ENCODE measurements at places on chromosomes 1 and 21.

DNA sequence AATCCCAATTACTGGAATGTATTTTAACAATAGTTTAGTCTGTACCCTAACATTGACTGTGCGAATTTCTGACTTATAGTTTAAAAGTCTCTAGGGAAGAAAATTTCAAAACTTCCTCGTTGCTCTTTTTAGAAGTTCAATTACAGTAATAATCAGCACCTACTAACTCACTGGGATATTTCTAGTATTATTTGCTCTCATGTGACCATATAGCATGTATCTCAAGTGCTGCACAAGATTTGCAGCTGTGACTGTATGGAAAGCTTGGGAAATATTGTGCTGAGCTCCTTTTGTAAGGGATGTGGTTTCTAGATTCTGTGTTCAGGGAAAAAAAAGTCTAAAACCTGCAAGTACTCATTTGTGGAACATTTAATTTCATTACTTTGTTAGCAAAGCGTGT is 153.1 kb downstream of the ST6GALNAC3 start:
- no peak for DNase-seq

- no peak for DNase-seq
Measured at GRCh38 chr21:42694751-42695696, 41.6 kb downstream of the PDE9A start.

DNA sequence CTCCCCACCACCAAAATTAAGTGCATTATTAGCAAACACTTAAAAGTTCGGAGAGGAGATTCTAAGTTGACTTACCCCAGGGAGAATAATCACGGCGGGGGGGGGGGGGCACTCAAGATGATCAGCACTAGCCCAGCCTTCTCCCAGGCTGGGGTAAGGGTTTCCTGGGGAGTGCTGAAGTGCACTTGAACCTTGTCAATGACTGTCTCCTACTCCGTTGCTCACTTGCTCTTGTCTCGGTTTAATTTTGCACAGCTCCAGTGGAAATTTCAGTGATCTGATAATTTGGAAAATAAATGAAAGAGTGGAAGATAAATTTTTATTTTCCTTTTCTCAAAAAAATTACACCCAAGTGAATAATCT is 59.2 kb downstream of the PBX1 start:
- no peak for DNase-seq

DNA sequence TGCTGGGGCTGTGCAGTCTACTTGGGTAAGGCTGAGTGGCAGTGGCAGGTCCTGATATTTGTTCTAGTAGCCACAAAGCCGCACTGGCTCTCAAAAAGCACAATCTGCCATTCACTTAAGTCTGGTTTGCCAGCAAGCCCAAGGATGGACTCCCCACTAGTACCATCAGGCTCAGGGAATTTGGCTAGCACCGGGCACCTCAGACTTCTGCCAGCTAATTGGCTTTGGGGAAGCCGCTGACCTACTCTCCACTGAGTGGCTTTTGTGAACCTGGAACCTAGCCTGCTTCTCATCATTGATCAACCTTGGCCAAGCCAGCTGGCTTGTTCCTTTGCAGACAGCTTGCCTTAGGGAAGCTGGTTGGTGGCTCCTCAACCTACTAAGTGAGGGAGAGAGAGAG is 83.1 kb downstream of the ESRRG start:
- DNase-seq: no peak

- DNase-seq: no peak
Measured at GRCh38 chr1:162939035-162939434, 78.1 kb upstream of the CCDC190 start.

DNA sequence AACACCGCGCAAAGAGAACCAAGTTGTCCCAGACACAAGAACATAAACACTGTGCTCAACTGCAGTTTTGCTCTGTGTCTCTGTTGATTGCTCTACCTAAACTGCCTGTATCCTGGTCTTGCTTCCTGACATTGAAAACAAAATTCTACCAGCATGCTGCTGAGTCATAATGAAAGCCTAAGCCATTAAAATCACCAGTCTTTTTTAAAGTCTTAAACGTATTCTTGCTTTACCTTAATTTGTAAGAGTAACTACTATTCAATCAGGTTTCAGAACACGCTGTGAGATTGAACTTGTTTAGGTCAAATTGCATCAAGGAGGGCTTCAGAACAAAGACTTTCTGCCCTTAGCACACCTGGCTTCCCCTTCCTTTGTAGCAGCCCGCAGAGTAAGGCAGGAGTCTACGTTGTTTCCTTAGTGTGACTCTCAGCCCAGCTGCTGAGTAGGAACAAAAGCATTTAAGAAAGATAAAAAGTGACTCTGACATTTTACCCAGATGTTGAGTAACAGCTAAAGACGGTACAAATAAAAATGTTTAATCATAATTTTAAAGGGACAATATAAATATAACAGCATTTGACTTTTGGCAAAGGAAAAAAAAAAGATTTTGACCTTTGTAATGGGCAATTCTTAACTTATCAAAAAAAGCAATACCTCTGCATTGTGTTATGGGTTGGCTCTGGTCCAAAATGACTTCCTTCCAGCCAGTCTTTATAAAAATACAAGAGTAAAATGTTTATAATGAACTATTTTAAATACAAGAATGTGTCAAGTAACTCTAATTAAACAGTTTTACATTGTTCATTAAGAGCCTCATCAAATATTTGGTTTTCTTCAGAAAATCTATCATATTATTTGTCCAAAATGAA is 186.9 kb upstream of the ADGRL4 start:
- DNase-seq: no peak

DNA sequence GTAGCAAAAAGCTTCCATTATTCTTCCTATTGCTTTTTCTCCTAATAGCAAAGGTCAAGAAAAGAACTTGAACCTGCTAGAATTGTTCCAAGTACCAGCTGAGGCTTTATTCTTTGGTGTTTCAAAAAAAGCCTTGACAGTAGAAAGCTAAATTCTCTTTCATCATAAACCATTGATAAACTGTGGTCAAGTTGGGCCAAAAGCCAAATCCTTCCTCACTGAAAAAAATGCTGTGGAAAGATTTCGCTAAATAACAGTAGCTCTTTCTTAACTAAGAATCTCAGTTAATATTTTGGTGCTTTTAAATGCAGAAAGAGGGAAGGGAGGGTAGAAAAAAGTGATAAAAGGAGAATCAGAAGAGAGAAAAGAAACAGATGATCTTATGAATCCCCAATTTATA is 14.0 kb upstream of the JAM2 start:
- DNase-seq: no peak

GRCh38 chr1:98126740-98127139 is 205.9 kb upstream of the DPYD start:
- no peak for DNase-seq

- DNase-seq: no peak
Measured at GRCh38 chr1:198465201-198466144, 75.0 kb downstream of the ATP6V1G3 start.

DNA sequence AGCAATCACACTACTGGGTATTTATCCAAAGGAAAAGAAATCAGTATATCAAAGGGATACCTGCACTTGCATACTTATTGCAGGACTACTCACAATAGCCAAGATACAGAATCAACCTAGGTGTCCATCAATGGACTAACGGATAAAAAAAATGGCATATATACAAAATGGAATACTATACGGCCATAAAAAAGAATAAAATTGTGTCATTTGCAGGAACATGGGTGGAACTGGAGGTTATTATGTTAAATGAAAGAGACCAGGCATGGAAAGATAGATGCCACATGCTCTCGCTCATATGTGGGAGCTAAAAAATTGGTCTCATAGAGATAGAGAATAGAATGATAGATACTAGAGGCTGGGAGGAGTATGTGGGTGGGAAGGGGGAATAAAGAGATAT is 29.3 kb upstream of the CAP1 start:
- DNase-seq: no peak

- DNase-seq: no peak
Measured at GRCh38 chr1:185681034-185681633, 53.1 kb upstream of the HMCN1 start.

DNA sequence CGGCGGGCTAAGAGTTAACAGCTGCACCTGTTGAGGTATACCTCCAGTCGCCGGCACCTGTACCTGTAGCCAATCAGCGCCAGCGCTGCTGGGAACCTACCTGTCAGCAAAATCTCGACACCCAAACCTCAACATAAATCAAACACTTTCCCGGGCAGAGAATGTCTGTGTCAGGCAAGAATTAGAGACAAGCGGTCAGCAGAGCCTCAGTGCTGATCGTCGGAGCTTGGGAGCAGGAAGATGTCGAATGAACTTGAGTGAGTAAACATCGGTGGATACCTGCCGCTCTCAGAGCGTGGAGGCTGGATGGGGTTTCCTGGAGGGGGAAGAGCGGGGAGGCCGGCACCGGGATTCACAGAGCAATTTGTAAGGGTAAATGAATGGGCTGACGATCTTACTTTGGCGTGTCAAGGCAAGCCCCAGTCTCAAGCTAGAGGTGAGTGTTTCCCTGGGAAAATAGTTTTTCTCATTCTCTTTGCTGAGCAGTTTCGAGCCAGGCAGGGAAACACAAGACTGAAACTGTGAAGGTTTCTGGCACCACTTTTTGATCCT is at the start of gene GRHL3:
Gene GRHL3 (plus strand): TSS at position 46 of the 552 bp plus-strand sequence. CDS start 195 bp downstream, at position 241.
- peak; percentile 26 for DNase-seq

DNA sequence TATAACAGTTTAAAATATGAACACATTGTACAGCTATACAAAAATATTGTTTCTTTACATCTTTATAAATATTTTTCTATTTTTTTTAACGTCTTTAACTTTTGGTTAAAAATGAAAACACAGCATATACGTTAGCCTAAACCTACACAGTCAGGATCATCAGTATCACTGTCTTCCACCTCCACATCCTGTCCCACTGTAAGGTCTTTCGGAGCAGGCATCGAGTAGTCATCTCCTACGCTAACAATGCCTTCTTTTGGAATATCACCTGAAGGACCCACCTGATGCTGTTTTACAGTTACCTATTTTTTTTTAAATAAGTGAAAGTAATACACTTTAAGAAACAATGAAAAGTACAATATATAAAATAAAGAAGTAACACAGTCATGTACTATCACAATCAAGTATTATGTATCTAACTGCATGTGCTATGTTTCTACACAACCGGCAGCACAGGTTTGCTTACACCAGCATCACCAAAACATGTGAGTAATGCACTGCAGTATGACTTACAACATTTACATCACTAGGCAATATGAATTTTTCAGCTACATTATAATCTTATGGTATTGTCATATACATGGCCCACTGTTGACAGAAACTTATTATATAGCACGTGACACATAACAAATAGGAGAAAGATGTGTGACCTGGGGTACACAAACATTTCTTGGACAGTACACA is 254.4 kb downstream of the AKT3 start:
- no peak for DNase-seq

DNA sequence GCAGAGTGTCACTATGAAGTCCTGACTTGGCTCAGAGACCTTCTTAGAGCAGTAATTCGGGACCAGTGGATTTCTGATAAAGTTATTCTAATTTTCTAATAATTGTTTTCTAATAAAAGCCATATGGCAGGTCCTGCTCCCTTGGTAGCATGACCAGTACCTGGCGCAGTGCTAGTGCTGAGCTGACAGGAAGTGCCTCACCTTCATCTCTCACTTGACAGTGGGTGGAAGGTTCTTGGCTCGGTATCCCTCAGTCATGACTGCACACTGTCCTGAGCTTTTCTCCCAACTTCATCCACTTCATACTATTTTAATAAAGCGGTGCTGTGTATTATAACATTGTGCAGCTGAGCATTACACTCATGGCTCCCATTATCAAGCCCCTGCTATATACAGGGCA is 14.1 kb downstream of the VANGL1 start:
- DNase-seq: no peak

GRCh38 chr1:7869136-7869920 is 16.5 kb upstream of the UTS2 start:
- DNase-seq: no peak

- no peak for DNase-seq
Measured at GRCh38 chr1:212401042-212401441, 13.6 kb downstream of the PACC1 start.

- no peak for DNase-seq
Measured at GRCh38 chr1:203690730-203691129, 64.1 kb downstream of the ATP2B4 start.

DNA sequence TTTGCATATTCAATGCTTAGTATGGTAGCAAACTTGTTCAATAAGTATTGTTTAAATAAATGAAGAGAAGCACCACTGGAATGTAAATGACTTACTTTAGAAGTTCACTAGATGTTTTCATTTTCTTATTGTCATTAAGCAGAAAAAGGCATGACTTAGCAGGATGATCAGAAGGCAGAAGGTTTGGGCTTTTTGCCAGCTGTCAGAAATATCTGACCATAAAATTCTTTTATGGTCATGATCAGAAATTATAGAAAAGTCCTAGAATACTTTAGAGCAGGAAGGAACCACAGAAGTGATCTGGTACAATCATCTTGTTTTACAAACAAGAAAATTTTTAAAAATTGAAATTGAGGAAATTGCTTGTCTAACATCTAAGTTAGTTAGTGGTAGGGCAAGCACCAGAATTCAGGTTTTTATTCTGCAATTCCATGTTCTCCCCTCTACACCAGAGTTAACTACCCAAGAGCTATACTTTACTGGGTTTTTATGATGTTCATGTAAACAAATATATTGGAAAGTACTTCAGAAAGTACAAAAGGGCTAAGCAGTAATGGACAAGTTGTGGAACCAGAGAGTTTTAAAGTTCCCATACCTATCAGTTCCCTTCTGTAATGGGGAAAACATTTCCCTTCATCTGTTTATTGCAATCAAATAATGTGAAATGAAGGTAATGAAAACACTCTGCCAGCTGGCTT is 10.1 kb downstream of the FMO5 start:
- DNase-seq: no peak

DNA sequence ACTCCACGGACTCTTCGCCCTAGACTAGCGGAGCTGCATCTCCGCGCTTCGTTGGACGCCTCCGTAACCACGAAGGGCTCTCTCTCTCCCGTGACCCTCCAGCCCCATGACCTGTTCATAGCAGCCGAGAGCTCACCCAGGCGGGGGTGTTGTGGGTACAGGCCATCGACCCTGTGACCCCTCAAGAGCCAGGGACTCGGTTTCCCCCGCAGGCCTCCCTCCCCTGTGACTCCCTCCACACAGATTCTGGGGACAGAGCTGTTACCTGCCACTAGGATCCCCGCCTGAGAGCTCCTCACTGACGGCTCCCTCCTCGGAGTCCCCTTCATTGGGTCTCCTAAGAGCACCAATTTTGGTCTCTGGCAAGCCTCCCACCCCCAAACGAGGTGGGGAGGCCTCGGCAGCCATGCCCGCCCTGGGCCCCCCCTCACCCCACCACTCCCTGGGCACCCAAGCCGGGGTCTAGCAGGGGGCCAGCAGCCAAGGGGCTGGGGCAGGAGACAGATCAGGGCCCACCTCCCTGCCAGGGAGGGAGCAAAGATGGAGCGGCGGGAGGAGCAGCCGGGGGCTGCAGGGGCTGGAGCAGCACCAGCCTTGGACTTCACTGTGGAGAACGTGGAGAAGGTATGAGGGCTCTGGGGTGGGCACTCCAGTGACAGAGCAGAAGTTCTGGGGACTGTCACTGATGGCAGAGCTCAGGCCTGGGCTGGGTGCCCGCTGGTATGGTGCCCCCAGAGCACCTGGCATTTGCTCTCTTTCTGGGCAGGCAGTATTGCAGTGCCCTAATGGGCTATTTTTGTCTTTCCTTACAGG is 517 bp downstream of the IPO13 start:
- no peak for DNase-seq

DNA sequence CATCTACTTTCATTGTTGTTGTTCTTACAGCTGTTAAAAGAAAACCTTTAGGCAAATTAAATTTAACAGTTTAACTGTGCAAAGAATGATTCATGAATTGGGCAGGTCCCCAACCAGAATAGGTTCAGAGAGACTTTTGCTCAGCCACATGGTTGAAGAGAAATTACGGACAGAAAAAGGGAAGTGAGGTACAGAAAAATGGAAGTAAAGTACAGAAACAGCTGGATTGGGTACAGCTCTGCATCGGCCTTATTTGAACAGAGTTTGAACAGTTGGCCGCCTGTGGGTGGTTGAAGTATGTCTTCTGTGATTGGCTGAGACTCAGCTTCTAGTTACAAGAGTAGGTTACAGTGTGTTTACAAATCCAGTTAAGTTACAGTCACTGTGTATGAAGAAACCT is 210.1 kb downstream of the FGGY start:
- DNase-seq: no peak
